ENCODE measurements at places on chromosomes 3 and 15.

- no peak for DNase-seq
These were observed 9.6 kb upstream of the TRPM1 start for GRCh38 chr15:31111091-31111647.

DNA sequence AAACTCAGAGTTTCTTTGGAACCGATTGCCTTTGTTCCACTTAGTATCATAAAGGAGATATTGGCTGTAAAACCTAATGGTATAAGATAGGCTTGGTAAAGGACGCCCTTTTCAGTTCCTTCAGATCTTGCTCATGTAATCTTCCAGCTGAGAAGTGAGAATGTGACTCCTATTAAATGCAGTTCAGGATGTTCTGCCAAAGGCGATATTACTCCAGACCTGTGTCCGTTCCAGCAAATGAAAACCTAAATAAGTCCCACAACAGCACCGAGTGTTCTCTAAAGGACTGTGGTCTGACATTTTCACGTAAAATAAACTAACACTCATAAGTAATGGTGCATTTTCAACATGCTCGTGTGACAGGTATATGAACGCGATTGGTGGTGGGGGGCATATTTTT is 276.2 kb downstream of the FEZF2 start:
- DNase-seq, result no peak

- no peak for DNase-seq
These were observed 15.1 kb downstream of the GMNC start for GRCh38 chr3:190847436-190847835.

- no peak for DNase-seq
These were observed 78.3 kb upstream of the POLG start for GRCh38 chr15:89412905-89413411.

DNA sequence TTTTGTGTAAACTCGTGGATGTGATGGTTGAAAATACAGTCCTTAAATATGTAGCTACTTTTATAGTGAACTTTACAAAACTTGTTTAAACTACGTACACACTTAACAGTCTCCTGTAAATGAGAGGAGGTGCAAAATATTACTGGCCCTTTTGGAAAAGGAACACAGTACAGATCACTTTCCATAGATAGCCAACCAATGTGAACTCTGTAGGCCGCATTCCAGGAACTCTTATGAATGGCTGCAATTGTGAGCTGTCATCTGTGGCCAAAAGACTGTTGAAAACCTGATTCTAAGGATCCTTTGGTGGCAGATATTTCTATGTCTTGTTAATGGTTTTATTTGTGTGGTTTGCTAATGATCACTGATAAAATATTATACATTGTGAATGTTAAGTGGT is 6.2 kb downstream of the TSC22D2 start:
- DNase-seq, result peak; percentile 72

DNA sequence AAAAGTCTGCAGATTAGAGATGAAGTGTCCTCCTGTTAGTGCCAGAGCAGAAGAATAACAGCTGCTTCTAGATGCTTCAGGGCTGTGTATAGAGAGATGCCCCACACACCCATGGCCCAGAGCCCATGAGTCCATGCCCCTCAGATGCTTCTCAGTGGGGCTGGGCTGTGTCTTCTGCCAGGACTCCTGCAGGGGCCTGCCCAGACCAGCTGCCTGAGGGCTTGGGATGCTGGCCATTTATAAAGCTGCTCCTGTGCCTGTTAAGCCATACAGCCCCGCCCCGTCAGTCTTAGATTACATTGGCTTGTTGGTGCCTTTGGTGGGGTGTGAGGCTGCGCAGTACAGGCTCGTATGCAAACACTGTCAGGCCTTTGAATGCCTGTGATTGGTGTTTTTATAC is 318.0 kb upstream of the CTDSPL start:
- DNase-seq, result peak; percentile 50

DNA sequence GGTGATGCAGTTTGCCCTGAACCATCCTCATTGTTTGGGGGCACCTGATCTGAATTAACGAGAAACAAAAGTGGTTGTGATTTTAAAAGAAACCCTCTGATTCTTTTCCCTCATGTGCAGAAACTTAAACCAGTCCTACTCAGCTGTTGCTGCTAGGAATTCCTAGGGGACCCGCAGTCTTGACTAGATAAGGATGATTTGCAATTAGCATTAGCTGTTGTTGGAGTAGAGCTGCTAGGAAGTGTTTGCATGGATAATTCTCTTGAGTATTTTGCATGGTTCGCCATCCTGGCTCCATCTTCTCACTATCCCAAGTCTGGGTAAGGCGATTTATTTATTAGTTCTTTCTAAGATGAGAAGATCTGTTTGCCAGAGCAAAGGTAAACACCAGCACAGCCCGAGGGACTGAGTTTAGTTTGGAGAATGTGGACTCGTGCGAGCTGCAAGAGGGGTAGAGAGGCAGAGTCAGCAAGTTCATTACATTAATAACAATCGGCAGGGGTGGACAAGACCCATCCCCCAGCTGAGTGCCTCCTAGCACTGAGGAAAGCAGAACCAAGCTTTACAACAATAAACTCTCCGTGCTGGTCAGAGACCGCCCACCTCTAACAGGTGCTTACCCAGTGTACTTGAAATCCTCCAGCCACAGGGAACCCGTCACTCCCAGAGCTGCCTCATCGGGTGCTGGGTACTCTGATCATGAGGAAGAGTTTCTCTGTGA is 4.1 kb downstream of the FGD5 start:
- DNase-seq, result no peak

DNA sequence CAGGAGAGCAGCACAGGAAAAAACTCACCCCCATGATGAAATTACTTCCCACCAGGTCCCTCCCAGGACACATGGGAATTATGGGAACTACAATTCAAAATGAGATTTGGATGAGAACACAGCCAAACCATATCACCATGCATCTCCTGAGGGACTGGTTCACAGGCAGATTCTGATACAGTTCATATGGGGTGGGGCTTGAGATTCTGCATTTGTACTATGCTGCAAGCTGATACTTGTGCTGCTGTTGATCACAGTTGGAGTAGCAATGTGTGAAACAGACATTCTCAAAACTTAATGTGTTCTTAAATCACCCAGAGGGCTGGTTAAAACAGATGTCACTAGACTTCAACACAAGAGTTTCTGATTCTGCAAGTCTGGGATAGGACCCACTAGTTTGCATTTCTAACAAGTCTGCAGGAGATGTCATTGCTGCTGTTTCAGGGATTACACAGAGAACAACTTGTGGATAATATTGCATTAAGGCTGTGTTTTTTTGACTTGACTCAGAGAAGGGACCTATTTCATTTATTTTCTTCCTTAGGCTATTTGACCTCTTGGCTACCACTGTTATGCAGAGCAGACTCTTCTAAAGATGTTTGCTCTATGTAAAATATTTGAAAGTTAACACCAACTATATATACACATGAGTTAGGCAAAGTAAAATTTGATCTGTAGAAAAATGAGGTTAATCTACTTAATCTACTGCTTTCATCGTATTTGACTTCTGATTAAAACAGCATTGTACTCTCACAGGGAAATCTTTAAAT is 194.2 kb upstream of the CNTN3 start:
- DNase-seq, result no peak

DNA sequence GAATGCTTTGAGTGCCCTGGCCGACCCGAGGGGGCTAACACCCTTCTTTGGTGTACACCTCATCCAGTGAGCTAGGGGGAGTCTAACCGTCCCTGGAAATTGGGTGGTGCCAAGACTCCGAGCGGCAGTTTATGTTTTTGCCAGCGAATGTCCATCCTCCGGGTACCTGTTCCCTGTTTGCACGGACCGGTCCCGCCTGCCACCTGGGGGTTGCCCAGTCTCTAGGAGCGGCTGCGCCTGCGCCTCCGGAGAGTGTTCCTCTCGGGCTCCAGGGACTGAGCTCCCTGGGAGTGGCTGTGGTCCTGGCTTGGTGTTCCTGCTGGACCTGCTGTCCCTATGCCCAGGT is 913 bp upstream of the WNT7A start:
- no peak for DNase-seq

DNA sequence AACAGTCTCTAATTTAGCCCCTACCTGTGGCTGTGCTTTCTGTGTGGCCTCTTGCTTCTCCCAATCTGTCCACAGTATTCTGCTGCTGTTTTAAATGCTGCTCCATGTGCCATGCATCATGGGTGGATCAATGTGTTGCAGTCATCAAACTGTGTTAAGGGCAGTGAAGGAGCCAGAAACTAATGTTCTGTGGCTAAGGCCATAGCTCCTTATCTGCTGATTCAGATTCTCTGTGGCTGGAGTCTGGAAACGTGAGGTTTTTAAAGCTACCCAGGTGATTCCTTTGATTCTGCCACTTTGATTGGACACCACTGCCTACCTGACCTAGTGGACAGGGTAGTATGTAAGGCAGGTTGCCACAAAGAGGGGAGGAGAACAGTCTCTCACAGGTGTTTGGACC is 44.8 kb downstream of the MORC1 start:
- no peak for DNase-seq

DNA sequence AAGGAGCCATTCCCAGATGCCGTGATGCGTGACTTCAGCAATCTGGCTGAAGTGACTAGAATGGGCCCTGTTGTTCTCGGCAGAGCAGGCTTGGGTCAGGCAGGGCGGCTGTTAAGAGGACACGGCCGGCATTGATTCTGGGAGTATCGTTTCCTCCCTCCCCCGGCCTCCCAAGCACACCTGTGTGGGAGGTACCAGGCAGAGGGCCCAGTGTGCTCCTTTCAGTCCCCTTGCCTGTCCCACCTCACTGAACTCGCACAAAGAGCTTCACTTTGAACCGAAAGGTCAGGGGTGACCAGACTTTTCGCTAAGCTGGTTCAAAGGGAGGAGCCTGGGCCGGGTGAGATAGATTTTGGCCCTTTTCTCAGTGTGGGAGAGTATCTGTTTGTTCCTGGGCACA is 92.7 kb downstream of the CEMIP start:
- no peak for DNase-seq

DNA sequence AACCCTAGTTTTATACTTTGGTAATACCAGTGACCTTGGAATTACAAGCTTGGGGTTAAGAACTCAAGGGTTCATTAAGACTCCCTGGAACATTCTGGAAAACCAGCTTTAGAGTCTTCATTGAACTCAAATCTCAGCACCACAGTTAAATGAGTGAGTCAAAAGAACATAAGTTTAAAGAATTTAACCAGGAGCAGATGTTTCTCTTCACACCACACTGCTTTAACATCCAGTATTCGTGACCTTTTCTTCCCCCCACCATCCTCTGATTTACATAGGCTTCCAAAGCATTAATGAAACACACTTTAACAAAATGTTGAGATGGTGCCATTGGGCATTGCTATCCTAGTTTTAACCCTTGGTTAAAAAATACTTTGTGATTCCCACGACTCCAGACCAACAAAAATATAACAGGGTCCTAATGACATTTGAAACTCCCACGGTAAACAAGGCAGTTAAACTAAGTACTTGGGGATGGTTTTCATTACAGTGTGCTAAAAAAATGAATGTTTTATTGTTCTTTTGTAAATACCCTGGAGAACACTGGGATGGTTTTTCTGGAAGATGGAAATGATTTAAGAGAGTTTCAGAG is 123.9 kb downstream of the OXNAD1 start:
- peak; percentile 59 for DNase-seq

DNA sequence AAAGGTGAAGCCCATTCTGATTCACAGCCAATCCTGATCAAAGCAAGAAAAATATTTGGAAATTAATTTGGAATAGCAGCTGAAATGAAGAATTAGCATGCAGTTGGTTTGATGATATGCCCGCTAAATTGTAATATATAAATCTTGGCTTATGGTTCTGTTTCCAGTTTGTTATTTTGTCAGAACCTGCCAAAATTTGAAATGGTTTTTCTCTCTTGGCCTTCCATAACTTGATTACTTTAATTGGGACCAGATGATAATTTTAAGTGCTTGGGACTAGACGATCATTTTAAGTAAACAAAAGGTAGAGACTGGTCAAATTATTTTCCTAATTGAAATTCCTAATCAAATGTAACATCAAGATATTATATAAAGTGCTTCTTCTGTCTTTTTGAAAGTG is 842.4 kb downstream of the TBL1XR1 start:
- DNase-seq, result no peak

- DNase-seq, result no peak
These were observed 48.5 kb upstream of the DAZL start for GRCh38 chr3:16653712-16654111.

DNA sequence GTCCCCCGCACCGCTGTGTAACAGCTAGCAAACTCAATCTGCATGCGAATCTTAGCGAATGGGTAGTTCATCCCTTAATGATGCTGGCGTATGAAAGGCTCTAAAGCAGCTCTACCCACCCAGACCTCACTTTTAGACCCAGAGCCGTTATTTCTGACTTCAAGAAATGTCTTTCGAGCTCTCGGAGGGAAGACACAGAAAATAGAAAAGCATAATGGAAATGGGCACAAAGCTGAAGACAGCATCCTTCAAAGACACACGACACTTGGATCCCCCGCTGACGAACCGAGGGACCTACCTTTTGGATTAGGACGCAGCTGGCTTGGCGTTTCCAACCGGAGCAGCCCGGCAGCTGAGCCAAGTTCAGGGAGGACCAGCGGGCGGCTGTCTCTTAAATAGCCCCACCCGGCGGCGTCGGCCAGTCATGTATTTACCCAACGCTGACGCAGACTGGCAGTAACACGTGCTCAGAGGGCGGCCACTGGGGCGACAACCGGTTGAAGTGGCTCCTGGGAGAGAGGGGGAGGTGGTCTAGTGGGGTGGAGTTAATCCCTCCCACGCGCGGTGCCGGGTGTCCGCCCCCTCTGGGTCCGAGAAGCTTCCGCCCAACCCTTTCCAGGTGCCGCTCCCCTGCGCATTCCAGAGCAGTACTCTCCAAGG is 1.5 kb downstream of the CCK start:
- no peak for DNase-seq

DNA sequence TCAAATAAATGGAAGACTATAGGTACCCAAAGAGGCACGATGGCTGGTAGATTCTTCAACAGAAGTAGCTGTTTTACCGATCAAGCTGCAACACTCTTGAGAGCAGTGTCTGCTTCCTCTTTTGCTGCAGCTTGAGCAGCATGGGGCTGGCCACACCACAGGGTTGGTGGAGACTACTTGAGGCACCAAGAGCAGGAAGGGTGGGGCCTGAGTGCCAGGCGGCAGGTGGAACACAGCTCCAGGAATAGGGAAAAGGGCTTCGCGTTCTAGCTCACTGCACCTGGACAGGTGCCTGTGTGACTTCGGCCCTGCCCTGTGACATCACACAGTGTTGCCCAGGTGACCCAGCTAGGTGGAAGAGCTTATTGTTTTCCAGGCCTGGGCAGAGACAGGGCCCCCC is at the start of gene CCDC33:
Gene CCDC33 (plus strand): TSS at position 365 of the 400 bp plus-strand sequence. CDS start 394 bp downstream, outside the sequence.
- no peak for DNase-seq

DNA sequence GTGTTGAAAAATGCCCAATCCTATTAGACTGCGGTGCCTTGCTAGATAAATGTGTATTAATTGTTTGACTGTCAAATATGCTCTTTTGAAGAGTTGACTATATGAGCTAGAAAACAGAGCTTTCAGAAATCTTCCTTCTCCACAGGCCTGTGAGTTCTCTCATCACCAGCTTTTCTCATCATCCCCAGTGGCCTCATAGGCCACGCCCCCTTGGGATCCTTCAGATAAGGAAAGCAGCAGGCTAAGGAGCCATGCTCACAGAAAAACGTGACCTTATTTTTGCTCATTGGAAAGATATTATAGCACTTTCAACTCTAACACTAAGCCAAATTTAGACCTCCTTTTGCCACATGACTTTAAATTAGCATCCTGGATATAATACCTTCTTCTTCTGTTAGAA is 514.4 kb upstream of the ARRDC4 start:
- DNase-seq, result no peak

Data from muscle of arm (tissue), 14 donors.